HS-5 (cell line): ENCODE measurements at places on chromosomes 1 and 21.

DNA sequence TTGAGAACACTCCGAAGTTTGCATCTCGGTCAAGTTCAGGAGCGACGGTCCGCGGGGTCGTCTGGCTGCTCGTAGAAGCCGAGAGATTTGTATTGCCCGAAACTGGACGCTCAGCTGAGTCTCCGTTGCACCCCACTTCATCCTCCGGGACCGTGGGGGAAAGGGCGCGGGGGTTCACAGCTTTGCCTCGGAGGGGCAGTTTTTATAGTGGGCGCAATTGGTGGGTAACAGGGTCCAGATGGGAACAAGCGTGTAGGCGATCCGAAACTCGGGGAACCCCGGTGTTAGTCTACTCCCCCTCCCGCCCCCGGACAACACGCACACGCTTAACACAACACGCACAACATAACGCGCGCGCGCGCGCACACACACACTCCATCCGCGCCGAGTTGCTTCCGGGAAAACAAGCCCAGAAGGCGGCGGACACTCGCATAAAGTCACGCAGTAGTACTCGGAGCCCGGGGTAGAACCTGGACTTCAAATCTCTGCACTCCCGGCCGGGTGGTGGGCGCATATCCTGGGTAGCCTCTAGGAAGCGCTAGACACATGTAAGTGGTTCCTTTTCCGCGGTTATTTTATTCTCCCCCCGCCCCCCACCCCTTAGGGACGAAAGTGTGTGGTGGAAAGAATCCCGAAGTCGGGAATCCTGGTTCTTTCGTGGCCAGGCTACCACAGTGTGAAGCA is 1.1 kb upstream of the JUN start:
- DNase-seq: no peak

DNA sequence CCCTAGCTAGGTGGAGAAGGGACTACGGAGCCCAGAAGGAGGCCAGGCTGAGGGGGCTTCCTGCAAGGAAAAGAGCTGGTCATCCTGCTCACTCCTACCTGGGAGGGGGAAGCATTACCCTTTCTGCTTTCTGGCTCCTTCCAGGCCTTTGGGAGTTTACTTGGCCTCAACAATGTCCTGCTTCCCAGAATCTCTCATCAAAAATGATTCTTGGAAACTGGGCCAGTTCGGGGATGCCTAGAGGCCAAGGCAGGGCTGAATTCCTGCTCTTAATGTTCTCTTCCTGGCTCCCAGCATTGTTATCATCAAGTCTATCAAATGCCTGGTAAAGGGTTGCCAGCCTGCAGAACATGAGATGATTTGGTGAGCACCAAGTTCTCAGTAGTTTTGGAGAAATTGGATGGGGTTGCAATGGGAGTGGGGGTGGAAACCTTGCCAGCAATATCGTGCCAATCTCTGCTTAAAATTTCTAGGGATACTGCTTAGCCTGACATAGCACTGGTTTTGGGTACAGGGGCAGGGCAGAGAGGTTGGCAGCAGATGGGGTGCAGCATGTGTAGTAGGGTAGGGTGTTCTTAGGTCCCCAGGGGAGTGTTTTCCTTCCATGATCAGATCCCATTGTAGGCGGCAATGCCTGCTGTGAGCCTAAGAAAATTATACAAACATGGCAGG is 7.7 kb upstream of the PAFAH2 start:
- no peak for DNase-seq

GRCh38 chr1:97805093-97805492 is 115.7 kb downstream of the DPYD start:
- DNase-seq: no peak

GRCh38 chr21:45768740-45769048 is 125.2 kb downstream of the PCBP3 start:
- no peak for DNase-seq

- DNase-seq: no peak
Measured at GRCh38 chr1:22053861-22054770, 1.6 kb downstream of the CDC42 start.

DNA sequence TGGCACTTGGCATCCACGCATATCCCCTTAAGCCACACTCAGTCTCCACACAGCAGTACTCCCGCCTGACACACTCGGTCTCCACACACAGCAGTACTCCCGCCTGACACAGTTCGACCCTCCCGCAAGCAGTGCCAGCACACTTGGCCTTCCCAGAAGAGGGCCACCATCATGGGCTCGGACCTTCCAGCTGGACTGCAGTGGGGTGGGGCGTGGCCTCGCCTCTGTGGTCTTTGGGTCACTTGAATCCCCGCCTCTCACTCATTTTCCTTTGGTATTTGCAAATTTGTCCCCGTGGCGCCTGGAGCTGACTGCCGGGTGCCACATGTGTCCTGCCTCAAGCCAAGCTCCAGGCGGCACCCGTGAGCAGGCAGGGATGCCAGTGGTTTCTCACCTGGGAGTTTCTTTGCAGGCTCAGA is 63.7 kb downstream of the FAAP20 start:
- DNase-seq: no peak
